AG09319 (cell line): ENCODE measurements at places on chromosomes 7 and 10.

DNA sequence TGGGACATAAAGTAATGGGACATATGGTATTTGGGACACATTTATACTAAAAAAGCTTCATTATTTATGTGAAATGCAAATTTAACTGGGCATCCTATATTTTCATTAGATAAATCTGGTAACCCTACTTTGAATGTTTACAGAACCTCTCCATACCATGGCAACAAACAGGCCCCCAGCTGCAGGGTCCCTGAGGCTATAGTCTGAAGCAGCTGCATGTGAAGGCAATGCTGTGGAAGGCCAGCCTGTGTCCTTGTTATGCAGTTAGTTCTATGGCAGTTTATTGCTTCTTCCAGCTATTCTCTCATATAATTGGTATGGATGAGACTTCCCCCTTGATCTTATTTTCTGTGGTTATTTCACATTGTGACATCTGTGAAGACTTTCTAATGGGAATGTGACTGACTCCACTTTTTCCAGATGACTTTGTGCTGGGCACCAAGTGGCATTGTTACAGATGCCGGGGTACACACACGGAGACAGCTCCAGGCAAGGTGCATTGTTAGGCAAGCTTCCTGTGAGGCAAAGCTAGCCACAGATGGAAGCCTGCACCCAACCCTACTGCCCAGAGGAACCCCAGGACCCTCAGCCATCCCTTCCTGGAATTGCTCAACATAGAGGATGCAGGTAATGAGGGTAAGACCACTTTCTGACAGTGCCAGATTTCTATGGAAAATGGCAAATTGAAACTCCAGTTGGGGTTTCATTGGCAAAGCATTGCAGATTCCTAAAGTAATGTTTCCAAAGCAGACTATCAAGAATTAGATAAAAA lies 49.5 kb upstream of the ADAM12 start:
- no peak for DNase-seq

GRCh38 chr7:30202671-30203070 lies 67.9 kb downstream of the MTURN start:
- DNase-seq, result no peak

- no peak for DNase-seq
These were observed 31.6 kb upstream of the KCNIP2 start for GRCh38 chr10:101875068-101875688.

DNA sequence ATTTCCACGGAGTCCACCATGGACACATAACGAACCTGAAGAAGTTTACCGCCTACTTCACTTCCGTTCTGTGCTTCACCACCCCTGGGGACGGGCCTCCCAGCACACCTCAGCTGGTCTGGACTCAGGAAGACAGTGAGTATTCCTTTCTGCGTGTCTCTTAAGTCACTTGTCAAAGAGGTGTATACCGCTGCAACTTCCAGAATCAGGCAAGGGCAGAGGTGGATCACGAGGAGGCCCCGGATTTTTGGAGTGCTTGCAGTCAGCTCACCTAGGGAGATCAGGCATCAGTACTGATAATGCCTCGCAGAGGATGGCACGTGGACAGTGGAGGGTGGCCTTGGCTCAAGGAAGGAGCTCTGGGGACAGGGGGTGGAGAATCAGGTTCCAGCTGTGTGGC lies 630.4 kb upstream of the FOXK1 start:
- no peak for DNase-seq

DNA sequence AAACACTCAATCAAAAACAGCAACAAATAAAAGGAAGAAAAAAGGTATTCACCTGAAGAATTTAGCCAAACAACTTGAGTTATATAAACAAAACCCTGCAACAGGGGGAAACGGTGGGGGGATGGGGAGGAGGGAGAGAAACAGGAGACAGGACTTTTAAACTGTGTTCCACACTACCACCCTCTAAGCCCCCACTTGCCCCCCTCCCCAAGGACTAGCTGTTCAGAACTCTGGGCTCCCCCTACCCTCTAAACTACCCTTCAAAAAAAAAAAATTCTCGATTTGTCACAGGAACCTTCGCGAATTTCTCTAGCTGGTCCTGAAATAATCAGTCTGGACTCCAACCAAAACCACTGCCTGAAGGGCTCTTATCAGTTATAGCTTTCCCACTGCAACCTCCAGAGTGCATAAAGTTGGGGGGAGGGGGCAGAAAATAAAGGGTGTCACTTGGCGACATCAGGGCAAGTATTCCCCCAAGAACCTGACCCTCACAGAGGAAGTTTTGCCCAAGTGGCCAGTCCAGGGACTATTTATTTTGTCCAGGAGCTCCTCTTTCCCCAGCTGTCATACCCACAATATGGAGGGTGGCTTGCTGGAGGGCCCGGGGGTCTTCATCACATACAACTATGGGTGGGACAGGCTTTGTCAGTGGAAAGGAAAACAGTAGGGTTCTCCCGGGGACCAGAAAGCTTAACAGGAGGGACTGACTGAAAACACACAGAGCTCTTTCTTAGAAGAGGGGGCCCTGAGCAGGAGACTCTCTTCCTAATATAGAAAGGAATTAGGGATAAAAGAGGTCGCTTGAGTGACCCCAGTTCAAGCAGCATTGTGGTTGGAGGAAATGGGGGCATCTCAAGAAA lies 1.3 kb downstream of the UBE2H start:
- DNase-seq, result no peak

- DNase-seq, result no peak
These were observed 13.9 kb downstream of the POLL start for GRCh38 chr10:101573885-101574753.

- DNase-seq, result no peak
These were observed 40.6 kb upstream of the CXCL12 start for GRCh38 chr10:44425466-44425865.

- no peak for DNase-seq
These were observed 110.9 kb upstream of the NANOS1 start for GRCh38 chr10:118918587-118918986.

DNA sequence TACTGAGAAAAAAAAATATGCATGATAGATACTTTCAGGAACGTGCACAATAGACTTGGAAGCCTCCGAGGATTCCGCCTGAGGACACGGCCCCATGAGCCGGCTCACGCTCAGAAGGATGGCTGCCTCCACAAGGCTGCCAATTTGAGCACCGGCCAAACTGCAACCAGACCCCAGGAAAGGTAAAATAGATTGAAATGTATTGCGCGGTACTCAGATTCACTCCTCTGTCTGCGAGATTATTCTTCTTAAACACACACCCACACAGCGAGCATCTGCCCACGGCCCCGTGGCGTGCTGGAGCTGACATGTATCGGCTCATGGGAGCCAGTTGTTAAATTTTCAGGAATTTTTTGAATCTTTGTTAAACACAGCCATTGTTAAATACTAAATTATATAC lies 653.2 kb upstream of the MKI67 start:
- no peak for DNase-seq

- DNase-seq, result no peak
These were observed 38.1 kb upstream of the SEMA3A start for GRCh38 chr7:84232646-84233045.

DNA sequence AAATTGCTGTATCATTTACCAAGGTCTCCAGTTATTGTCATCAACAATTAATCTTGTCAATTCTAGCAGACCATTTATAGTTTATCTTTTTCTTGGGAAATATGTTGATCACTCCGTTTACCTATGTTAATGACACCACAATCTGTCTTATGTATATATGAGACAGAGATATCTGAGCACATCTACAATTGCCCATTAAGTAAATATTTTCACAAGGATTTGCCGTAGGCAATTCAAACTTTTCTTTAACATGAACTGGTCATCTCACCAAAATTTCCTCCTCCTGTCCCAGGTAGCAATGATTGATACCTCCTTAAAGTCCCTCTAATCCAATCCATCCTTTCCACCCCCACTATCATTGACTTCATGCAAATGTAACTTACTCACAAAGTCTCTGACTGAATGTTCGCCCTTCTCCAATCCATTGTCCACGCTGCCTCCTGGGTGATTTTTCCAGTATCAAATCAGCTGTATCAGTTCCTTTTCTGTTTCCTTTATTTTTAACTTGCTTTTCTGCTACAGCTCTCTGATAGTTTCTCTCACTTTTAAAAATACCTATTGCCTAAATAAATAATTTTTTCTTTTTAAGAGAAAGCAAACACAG lies 138.3 kb downstream of the GNAT3 start:
- no peak for DNase-seq

- DNase-seq, result no peak
These were observed 29.0 kb upstream of the UBE2D1 start for GRCh38 chr10:58305821-58306220.

- no peak for DNase-seq
These were observed 480.9 kb downstream of the PHTF2 start for GRCh38 chr7:78279457-78279856.

DNA sequence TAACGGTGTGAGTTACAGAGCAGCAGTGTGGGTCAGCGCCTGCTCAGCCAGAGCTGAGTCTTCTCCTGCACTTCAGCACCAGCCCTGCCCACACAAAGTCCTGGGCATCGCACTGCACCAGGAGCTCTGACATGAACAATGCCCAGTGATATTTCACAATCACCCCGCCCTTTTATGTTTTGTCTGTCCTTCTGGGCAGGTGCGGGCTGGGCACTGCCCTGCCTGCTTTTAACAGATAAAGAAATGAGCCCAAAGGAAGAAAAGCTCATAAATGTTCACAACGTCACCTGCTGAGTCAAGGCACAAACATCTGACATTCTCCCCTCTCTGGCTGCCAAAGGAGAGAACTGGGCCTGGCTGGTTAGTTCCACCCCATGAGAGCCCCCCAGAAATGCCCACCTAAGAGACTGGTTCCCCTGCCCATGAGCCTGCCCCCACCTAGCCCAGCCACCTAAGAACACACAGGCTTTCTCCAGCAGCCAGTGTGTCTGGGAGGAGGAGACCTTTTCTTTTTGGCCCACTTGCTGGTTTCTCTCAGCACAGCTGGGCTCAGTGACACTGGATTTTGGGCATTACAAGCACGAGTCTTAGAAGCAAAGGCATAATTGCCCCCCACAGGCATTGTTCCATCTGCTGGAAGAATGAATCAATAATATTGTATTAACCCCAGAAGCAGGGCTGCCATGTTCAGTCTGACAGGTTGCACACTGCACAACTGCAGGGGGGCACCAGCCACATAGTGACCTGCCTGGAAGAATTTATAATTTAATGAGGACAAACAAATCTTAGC lies 22.3 kb downstream of the CALML3 start:
- no peak for DNase-seq

GRCh38 chr10:124453960-124454610 lies 4.2 kb upstream of the NKX1-2 start:
- DNase-seq, result no peak

DNA sequence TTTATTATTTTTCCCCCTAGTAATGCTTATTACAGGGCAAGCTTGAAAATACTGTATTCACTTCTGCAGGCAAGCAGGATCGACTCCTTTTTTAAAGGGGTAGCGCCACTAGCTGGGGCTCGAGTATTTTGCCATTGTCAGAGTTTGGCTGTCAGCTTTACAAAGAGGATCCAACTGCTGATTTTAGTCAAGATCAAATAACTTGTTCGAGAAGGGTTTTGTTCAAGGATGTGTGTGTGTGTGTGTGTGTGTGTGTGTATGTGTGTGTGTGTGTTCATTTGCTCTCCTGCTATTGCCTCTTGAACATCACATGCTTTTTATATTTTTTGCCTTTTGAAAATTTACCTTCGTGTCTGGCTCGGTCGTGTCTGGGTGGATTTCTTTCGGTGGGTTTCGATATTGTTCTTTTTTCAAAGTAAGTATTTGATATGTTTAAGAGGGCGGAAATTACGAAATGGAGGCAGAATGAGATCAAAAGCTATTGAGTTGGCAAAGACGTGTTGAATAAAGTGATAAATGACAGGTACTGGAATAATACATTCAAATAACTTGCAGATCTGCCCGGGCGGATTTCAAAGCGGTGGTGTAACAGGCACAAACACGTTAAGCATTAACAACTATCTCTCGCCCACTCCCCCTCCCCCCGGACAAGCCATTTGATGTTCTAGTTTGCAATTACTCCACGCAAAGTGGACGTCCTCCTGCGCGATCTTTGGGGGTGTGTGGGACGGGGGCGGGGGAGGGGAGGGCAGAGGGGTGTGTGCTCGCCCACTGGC lies 1.1 kb downstream of the ARID5B start:
- no peak for DNase-seq

DNA sequence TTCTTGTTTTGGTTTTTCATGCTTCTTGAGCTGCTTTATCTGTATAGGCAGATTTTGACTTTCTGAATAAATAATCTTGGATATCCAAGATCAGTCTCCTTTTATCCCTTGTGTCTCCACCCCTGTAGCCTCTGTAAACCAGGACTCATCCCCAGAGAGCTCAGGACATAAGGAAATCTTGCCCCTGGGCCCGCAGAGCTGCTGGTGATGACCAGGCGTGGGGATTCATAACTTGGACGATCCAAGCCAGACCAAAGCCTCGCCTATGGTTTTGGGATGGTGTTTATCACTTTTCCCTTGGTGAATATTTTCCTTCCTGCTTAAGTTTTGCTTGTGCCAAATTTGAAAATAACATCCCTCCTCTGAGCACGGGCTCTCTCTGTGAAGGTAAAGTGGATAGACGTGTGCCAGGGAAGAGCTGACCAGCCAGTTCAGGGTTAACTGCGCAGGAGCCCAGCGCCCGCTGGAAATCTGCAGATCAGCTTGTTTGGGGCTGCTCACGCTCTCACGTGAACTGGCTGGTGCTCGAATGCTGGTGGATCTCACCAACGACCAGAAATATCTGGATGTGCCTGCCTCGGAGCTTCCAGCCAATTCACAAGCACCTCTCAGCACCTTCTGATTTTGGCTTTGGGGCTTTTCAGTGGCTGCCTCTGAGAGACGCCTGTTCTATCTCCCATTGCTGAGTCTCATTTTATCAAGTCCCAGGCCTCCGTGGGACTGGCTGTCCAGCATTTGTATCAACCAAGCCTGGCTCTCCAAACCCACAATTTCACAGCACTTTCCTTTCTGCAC lies 132.1 kb upstream of the BTBD16 start:
- no peak for DNase-seq
